ENCODE measurements at places on chromosomes 1 and 21. TPM values are rescaled to one million over a fixed set of nuclear protein-coding genes. Genes with fewer than 3 reads are reported as not detected.
A peak's percentile ranks its signal among the peaks of the same experiment; 100 is the strongest.

- DNase-seq: no peak
These were observed 631.1 kb upstream of the NR5A2 start for GRCh38 chr1:199396456-199396855.

- DNase-seq: no peak
These were observed 51.1 kb upstream of the CTTNBP2NL start for GRCh38 chr1:112344754-112345423.

DNA sequence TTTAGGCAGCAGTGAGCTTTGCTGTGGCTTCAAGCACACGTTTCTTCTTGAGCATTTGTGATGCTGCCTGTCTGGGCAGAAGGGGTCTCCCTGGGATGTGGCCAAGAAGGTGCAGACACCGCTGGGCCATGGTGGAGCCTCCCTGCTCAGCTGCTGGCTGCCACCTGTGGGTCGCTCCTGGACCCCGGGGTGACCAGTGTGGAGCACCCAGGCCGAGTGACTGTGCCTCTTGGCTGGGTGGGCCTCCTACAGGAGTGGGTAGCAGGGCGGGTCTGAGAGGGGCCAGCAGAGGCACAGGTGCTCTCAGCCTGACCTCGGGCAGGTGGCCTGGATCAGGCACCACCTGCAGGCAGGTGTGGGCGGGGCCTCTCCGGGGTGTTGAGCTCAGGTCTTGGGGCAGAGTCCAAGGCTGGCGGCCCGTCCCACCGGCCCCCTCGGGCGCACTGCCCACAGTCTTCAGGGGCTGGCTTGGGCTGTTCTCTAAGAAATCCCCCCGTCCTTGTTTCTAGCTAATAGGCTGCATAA, 42.0 kb upstream of the COL6A1 start:
- DNase-seq: peak; percentile 70

DNA sequence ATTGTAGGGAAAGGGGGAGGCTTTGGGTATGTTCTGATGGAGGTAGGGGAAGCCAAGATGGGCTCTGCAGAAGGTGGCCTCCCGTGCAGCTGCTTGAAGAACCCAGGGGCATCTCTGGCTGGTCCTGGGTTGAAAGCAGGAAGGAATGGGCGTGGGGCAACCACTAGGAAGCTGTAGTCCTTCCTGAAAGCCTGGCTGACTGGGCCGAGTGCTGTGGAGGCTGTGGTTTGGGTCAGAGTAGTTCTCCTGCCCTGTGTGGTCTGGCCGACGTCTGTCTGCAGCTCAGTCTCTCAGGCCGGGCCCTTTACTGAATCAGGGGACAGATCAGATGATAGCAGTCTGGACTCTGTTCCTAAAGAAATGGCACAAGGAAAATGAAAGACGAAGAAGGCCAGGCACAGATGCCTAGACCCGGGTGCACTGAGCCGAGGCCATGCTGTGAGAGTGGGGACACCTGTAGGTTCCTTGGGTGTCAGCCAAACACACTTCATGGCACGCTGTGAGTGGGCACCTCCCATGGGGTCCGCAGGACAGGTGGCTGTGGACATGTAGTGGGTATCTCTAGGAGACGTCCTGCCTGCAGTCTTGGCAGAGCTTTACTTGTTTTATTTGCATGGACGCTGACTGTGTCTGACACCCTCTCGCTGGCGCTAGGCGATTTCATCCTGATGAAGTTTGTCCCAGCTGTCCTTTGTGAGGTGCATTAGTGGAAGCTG, 87.0 kb downstream of the POFUT2 start:
- DNase-seq: peak; percentile 19

DNA sequence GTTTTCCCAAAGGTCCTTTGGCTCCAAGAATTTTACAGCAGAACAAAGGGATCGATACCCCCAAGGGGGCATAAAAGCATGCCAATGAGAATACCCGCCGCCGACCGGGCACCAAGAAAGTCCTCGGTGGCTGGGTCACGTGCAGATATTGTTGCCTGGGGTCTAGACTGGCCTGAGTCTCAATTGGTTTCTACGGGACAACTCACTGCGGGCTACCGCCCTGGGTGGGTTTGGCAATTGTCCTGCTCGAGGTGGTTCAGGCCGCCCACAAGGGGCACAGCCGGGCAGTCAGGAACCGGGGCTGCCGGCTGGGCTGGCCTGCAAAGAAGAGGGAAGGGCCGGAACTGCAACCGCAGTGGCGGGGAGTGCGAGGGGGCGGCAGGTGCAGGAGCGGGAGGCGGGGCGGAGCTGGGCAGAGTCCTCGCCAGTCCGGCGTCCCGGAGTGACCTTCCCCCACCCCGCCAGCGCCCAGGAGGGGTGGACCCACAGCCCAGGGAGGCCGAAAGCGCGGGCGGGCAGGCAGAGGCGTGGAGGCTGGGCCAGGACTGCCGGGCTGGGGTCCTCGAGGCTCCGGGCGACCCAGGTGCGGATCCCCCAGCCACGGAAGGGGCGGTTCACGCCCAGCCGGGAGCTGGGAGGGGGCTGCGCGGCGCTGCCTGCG, 926 bp upstream of the ATP1B1 start:
- DNase-seq: no peak

- DNase-seq: peak; percentile 51
These were observed 207.9 kb upstream of the C1orf87 start for GRCh38 chr1:60281360-60281932.

GRCh38 chr1:87058343-87058649, 143.9 kb downstream of the HS2ST1 start:
- DNase-seq: no peak

- no peak for DNase-seq
These were observed 52.4 kb upstream of the SYT14 start for GRCh38 chr1:209885403-209886218.

- DNase-seq: no peak
These were observed 1.2 kb upstream of the MKNK1 start for GRCh38 chr1:46605232-46605631.

DNA sequence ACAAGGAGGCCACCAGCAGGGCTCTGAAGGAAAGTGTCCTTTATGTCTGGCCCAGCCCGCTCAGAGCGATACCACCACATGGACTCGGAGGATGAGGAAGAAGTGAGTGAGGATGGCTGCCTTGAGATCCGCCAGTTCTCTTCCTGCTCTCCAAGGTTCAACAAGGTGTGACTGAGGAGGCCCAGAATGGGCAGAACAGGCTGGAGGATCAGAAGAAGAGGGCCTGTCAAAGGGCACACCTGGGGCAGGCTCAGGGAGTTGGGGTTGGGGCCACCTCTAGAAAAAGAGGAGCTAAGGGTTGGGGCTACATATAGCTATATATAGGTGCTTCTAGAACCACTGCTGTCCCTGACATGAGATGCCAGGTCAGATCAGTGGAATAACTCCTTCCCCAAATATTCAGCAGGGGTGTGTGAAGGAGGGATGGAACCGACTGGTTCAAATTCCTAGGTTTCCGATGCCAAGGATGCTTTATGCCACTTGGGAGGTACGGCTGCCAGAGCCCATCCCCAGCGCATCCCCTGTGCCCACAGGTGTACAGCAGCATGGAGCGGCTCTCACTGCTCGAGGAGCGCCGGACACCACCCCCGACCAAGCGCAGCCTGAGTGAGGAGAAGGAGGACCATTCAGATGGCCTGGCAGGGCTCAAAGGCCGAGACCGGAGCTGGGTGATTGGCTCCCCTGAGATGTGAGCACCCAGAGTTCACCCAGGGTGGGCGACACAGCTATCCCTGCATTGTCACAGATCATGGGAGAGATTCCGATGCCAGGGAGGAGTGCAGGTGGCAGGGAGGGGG, 102.2 kb downstream of the PIK3R3 start:
- peak; percentile 32 for DNase-seq

GRCh38 chr1:55695552-55695951, 480.4 kb upstream of the USP24 start:
- DNase-seq: no peak

GRCh38 chr1:168443899-168444298, 99.9 kb downstream of the XCL2 start:
- DNase-seq: no peak

GRCh38 chr1:165703648-165704047, 5.3 kb upstream of the ALDH9A1 start:
- DNase-seq: no peak

DNA sequence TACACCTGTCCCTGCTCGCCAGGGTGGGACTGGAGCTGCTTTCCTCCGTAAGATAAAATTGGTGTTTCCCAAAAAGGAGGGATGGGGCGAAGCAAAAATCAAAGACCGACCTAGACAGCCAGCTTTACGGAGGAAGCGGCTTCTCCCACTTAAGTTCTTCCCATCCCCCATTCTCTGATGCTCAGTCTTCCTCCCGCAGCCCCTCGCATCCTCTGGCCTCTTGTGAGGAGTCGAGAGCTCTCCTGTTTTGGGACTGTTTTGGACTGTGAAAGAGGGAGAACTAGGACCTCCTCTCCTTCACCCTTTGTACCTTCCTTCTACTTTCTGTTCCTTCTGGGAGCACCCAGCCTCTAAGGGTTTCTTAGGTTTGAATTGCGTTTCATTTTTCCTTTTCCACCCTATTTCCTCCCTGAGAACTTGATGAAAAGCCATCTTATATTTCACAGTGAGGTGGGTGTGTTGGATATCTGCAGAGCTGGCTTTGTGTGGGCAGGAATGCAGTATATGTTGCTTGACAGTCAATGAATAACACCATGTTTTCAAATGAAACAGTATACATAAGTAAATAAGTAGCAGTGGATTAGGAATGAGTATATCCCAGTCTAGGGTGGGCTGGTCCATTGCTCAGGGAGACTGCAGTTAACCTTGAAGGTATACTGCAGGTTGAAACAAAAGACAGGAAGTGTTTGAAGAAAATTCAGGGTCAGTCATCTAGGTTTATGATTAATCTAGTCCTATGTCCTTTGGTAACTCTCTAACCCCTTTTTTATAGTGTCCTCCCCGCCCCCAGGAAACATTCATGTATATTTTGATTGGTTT, 848 bp downstream of the CTTNBP2NL start:
- no peak for DNase-seq

- DNase-seq: no peak
These were observed 34.9 kb downstream of the EPHA2 start for GRCh38 chr1:16120940-16121410.

GRCh38 chr1:15350151-15350550, 59.5 kb upstream of the EFHD2 start:
- no peak for DNase-seq

DNA sequence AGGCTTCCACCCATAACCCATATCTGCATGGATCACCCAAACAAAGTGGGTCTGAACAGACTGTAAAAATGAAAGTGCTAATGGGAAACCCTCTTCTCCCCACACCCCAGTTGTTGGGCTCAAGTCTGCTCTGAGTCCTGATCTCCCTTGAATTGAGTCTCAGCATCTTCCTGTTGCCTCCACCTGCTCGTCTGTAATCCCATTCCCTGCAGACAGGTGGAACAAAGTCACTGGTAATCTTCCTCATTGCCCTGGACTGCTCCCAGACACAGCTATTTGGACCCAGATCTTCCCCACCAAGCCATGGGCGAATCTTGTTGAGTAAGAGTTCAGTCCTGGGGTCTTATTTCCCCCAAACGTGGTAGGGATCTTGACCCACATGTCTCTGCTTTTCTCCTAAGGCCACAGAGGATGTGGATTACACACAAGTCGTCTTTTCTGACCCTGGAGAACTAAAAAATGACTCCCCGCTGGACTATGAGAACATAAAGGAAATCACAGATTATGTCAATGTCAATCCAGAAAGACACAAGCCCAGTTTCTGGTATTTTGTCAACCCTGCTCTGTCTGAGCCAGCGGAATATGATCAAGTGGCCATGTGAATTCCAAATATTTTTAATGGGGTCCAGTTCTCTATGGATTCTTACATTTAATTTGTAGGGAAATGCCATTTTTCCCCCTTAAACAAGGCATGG, 15.7 kb downstream of the AVPR1B start:
- no peak for DNase-seq

DNA sequence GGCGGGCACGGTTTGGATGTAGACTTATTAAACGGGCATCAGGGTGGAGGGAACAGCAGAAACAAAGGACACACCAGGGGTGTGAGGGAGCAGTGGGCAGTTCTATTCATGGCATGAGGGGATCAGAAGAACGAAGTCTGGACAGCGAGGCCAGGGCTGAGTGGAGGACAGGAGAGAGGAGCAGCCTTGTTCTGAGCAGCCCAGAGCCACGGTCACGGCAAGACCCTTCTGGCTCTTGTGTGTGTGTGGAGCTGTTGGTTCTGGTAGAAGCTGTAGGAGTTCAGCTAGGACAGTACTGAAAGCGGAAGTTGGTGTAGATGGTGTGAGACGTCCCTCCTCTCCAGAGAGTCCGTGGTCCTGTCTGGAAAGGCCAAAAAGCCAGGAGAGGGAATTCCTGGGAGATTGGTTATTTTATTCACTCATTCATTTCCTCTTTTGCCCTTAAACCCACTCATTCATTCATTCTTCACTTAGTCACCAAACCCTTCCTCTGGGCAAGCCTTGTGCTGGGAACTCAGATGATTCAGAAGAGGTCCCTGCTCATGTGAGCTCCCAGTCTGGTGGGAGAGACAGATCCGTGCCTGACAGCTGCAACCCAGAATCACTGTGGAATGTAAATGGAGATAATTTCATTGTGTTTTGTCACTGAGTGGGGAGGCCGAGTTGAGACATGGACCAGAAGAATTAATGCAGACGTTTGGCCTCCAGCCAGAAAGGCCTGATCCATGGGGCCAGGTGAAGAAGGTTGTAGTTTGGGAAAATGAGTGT, 4.1 kb upstream of the ACOT11 start:
- peak; percentile 28 for DNase-seq

DNA sequence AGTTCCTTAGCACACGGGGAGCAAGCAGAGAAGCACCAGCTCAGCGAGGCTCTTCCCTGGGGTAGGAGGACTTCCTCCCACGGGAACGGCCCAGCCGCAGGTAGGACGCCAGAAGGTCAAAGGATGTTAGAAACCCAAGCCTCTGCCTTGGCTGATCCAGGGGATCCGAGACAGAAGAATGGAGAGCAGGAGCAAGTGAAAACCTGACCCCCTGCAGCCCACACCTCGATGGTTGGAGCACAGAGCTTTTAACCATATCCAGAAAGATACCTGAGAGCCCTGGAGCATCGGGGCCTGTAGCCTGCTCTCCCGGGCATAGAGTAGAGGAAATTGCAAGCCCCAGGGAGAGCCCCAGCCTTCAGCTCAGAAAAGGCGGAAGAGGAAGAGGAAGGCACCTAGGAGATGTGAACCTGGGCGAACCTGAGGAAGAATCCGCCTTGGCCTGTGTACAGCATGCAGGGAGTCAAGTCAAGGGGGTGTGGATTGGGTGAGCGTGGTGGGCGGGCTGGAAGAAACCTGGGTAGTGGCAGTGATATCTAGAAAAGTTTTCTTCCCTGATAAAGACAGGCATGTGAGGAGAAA, 76.3 kb downstream of the PSMG1 start:
- DNase-seq: no peak

- DNase-seq: no peak
These were observed 2.6 kb upstream of the RAB7B start for GRCh38 chr1:206005778-206006180.

Gene CFAP107
- not detected for total RNA-seq

Gene LYSMD1
- 22.5 TPM for total RNA-seq

Gene RNU1-4
- under 0.01 TPM for total RNA-seq

Gene FLG2
- not detected for total RNA-seq

Gene ARID4B
- 27.0 TPM for total RNA-seq

Gene WDR64
- total RNA-seq: not detected

Gene KRTAP13-2
- not detected for total RNA-seq

Gene KRTAP19-3
- total RNA-seq: not detected

Gene GBP7
- total RNA-seq: not detected

Gene COL8A2
- 1.6 TPM for total RNA-seq

Gene NUF2
- 98.7 TPM for total RNA-seq

Gene ZNF436
- 3.2 TPM for total RNA-seq

Gene SLC16A4
- total RNA-seq: 0.41 TPM
